NCI-H187 (cell line): ENCODE measurements at places on chromosomes 7 and 10.

DNA sequence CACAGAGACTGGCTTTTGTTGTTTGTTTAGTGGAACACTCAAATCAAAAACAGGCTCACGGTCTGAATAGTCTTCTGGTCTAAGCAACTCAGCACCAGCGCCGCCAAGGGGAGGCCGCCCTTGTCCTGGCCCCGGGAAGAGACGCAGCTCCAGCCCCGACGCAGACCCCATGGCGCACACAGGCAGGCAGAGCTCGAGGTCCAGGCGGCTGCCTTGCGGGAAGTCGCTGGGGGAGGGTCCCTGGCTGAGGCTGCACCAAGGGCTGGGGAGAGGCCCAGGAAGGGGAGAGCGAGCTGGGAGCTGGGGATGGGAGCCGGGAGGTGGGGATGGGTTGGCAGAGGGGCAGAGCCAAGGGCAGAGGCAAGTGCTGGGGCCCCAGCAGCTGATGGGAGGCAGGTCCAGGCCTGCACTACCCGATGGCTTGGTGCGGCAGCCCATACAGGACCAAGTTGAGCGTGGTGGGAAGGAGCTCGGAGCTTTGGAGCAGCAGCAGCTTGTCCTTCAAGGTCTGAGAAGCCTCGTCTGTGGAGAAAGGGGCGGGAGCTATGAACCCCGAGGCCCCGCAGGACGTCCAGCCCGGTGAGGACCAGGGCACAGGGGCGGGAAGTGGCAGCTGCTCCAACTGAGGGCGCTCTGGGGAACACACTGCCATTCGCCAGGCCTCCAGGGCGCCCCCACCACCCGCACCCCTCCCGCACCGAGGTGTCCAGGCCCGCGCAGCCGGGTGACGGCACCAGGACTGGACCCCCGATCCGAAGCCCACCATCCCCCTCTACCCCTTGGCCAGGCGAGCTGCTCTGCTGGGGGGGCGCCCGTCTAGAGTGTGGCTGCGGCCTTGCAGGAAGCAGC, 22.7 kb upstream of the NKX6-2 start:
- no peak for DNase-seq

- DNase-seq, result no peak
These were observed 2.1 kb upstream of the UNCX start for GRCh38 chr7:1230411-1231213.

- DNase-seq, result no peak
These were observed 9.7 kb downstream of the FHIP2A start for GRCh38 chr10:114831186-114831867.

DNA sequence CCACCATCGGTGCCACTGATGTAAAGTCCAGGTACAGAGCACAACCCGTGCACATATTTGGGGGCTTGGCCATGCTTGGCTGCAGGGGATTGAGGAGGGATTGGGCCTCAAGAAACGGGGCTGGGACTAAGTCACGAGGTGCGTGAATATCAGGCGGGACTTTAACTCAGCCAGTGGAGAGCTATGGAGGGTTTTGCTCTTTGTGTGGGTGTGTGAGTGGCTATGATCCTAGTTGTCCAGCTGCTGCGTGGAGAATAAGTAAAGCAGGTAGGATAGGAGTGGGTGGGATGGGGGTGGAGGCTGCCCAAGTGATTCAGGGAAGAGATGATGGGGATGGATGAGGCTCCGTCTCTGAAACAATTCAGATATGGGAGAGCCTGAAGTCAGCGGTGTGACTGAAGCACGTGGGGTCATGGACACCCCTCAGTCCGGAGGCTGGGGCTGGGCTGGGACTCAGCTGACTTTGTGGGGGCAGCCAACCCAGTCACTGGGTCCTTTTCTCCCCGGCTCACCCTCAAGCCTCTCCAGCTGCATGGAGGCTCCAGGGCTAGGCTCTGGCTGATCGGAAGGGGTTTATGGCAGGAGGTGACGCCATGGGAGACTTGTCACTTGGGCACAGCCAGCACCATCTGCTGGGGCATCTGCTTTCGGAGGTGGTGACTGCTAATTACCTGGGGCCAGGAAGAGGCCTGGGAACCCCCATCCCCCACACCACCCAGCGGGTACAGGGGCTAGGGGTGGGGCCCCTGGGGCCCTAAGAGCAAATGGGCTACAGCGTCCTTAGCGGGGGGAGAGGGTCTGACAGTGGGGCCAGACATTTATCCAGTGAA, 1.7 kb upstream of the LFNG start:
- DNase-seq, result no peak

DNA sequence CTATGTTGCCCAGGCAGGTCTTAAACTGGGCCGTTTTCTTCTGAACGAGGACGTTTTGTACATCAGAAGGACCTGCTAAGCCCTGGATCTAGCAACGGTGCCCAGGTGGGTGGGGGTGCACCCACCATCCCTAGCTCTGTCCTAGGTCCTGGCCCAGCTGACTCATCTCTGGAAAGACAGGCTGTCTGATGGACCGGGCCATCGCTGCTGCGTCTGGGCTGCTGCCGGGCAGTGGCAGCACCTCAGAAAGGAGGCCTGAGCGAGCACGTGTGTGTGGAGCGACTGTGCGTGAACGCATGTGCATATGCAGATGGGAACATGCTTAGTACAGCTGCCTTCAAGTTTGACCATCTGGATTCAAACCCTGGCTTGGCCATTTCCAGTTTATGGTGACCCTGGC, 7.3 kb upstream of the ELFN1 start:
- DNase-seq, result no peak

- no peak for DNase-seq
These were observed 5.4 kb downstream of the BRI3 start for GRCh38 chr7:98286701-98287485.

- DNase-seq, result no peak
These were observed 30.4 kb downstream of the DDC start for GRCh38 chr7:50534690-50535290.
